ENCODE measurements at places on chromosomes 16 and 17. TPM values are rescaled to one million over a fixed set of nuclear protein-coding genes. Genes with fewer than 3 reads are reported as not detected.

FNDC8 gene
- not detected for total RNA-seq

GRCh38 chr16:89445166-89445565 lies 45.2 kb downstream of the ANKRD11 start:
- no peak for DNase-seq
- peaks cover 59% of the 10 kb centered on the region for H3K4me1 ChIP-seq
- no peaks in the 10 kb centered on the region for H3K36me3 ChIP-seq
- no peaks in the 10 kb centered on the region for H3K27me3 ChIP-seq
- no peak overlapping the region for H3K4me3 ChIP-seq

RMI2 gene
- 1.8 TPM for total RNA-seq

GRCh38 chr16:9607515-9608230 lies 516.2 kb downstream of the HAPSTR1 start:
- H3K36me3 ChIP-seq: no peaks in the 10 kb centered on the region
- DNase-seq: no peak
- no peak overlapping the region for H3K4me3 ChIP-seq
- no peaks in the 10 kb centered on the region for H3K4me1 ChIP-seq
- peaks cover 4% of the 10 kb centered on the region for H3K27me3 ChIP-seq

DNA sequence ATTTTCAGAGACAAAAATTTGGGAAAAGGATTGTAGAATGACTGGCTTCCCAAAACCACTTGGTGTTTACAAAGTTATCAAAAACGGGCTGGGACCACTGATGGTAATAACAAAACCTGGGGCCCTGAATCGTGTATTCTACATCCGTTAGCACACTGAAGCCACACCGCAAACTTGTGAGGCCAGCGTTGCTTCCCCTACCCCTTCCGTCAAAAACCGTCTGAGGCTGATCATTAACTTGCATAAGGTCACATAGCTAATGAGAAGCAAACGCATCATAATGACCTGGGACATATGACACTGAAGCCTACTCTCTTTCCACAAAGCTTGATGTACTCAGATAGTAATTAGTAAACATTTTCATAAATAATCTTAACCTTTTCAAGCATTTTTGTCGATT lies 704.3 kb downstream of the MAF start:
- peaks cover 25% of the 10 kb centered on the region for H3K4me1 ChIP-seq
- peak; percentile 62 for DNase-seq
- peak overlapping the region; percentile 79 for H3K27ac ChIP-seq

ARHGAP27 gene
- 56.4 TPM for total RNA-seq

GRCh38 chr17:31404028-31404949 lies 12.8 kb downstream of the RAB11FIP4 start:
- H3K27ac ChIP-seq: no peak overlapping the region
- DNase-seq: no peak
- no peaks in the 10 kb centered on the region for H3K4me1 ChIP-seq
- H3K27me3 ChIP-seq: no peaks in the 10 kb centered on the region
- H3K4me3 ChIP-seq: no peak overlapping the region

TNFRSF17 gene
- total RNA-seq: 1.4 TPM

- peaks cover 3% of the 10 kb centered on the region for H3K4me1 ChIP-seq
- H3K36me3 ChIP-seq: no peaks in the 10 kb centered on the region
- no peak overlapping the region for H3K4me3 ChIP-seq
- no peak overlapping the region for H3K27ac ChIP-seq
These were observed 16.2 kb downstream of the RPH3AL start for GRCh38 chr17:336110-337021.

- no peaks in the 10 kb centered on the region for H3K27me3 ChIP-seq
- DNase-seq: no peak
- H3K4me1 ChIP-seq: peaks cover 10% of the 10 kb centered on the region
- no peaks in the 10 kb centered on the region for H3K36me3 ChIP-seq
- H3K27ac ChIP-seq: no peak overlapping the region
- H3K4me3 ChIP-seq: no peak overlapping the region
These were observed 130.7 kb downstream of the CPPED1 start for GRCh38 chr16:12672986-12673385.

NGFR gene
- total RNA-seq: 0.40 TPM

ARL5C gene
- not detected for total RNA-seq

DNA sequence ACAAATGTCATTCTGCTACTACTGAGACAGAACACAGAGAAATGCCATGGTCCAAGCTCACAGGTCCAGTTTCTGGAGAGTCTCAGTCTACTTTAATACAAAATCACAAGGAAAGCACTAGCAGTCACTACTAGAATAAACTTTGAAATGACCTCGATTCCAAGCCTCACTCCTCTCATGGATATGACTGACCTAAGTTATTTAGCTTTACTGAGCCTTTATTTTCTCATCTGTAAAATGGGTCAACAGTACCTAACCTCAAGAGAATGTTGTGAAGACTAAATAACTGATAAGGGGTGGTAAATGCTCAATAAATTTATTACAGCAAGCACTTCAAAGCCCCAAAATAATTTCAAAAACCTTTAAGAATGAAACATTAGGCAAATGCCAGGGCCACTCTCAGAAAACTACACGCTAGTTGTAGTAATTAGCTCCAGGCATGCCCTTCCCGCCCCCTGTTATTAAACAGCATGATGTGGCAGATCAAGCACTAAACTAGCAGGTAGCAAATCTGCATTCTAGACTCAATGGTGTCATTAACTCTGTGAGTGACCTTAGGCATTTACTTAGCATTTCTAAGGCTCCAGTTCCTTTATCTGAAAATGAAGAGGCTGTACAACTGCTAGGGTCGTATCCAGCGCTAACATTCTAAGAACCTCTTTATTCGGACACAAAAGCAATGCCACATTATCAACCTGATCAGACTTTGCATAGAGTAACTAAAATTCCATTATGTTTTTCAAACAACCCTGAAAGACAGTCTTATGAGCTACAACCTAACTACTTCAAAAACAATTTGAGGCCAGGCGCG lies 8.4 kb downstream of the GSPT1 start:
- no peaks in the 10 kb centered on the region for H3K27me3 ChIP-seq
- H3K27ac ChIP-seq: no peak overlapping the region
- DNase-seq: no peak
- no peak overlapping the region for H3K4me3 ChIP-seq
- H3K36me3 ChIP-seq: peaks cover 14% of the 10 kb centered on the region

GRCh38 chr17:48374650-48375230 lies 55.3 kb downstream of the SKAP1 start:
- H3K36me3 ChIP-seq: peaks cover 59% of the 10 kb centered on the region
- H3K4me1 ChIP-seq: peaks cover 26% of the 10 kb centered on the region
- no peak overlapping the region for H3K27ac ChIP-seq
- peak; percentile 14 for DNase-seq

DNA sequence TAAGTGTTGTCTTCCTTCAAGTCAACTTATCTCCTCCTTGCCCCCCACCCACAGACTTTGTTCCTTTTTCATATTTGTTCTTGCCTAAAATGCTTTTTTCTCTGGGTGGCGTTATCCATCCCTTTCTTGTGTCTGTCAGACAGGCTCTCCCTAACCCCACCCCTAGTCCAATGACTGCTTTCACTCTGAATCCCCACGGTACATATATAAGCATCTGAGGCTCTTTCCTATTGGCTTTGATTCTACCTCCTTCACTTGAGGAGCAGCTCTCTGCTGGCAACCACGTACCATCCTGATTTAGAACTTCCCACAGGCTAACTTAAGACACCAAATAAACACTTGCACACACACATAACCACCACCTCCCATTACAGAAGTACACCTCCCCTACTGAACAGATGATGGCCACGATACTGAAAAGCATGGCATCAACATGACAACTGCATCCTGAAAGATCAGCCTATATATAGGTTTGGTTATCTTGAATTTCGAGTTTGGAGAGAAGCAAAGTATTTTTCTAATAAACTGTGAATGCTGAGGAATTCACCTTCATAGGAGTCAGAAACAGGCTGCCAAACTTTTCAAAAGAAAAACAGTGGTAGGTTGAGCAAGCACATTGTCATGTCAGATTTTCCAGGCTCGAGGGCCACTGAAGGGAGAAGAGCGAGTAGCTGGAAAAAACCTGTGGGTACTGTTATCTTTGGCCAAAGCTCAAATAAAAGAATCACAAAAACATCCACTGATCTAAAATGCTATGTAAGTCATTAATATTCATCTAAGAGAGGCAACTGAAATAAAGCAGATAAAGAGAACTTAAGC lies 24.3 kb downstream of the STAT3 start:
- no peaks in the 10 kb centered on the region for H3K27me3 ChIP-seq
- H3K27ac ChIP-seq: no peak overlapping the region
- no peak overlapping the region for H3K4me3 ChIP-seq
- peaks cover 3% of the 10 kb centered on the region for H3K36me3 ChIP-seq
- H3K4me1 ChIP-seq: peaks cover 47% of the 10 kb centered on the region
- DNase-seq: no peak

DNA sequence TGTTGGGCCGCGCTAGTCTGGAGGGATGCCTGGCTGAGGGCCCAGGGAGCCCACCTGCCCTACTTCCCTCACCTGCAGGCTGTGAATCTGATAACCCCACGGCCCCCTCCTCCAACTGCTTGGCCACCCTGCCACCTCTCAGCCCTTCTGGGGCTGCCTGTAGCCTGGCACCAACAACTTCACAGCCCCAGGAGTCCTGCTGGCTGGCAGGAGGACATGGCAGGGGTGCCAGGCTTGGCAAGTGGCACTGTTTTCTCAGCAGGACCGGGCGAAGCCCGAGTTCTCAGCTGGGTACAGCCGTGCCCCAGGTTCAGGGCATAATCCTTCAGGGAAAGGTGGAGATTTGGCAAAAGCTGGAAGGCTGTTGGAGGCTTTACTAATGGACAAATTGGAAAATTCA lies 129.6 kb downstream of the CMIP start:
- no peak overlapping the region for H3K4me3 ChIP-seq
- no peaks in the 10 kb centered on the region for H3K36me3 ChIP-seq
- no peaks in the 10 kb centered on the region for H3K27me3 ChIP-seq
- H3K27ac ChIP-seq: no peak overlapping the region

- no peak for DNase-seq
- H3K4me1 ChIP-seq: peaks cover 64% of the 10 kb centered on the region
- no peaks in the 10 kb centered on the region for H3K36me3 ChIP-seq
- H3K27ac ChIP-seq: no peak overlapping the region
- no peak overlapping the region for H3K4me3 ChIP-seq
- no peaks in the 10 kb centered on the region for H3K27me3 ChIP-seq
These were observed 159.8 kb downstream of the RPTOR start for GRCh38 chr17:80704381-80704819.

GRCh38 chr16:28532940-28533647 lies 5.7 kb downstream of the NUPR1 start:
- H3K4me1 ChIP-seq: peaks cover 37% of the 10 kb centered on the region
- H3K27me3 ChIP-seq: no peaks in the 10 kb centered on the region
- H3K36me3 ChIP-seq: no peaks in the 10 kb centered on the region
- no peak overlapping the region for H3K4me3 ChIP-seq
- no peak overlapping the region for H3K27ac ChIP-seq

DNA sequence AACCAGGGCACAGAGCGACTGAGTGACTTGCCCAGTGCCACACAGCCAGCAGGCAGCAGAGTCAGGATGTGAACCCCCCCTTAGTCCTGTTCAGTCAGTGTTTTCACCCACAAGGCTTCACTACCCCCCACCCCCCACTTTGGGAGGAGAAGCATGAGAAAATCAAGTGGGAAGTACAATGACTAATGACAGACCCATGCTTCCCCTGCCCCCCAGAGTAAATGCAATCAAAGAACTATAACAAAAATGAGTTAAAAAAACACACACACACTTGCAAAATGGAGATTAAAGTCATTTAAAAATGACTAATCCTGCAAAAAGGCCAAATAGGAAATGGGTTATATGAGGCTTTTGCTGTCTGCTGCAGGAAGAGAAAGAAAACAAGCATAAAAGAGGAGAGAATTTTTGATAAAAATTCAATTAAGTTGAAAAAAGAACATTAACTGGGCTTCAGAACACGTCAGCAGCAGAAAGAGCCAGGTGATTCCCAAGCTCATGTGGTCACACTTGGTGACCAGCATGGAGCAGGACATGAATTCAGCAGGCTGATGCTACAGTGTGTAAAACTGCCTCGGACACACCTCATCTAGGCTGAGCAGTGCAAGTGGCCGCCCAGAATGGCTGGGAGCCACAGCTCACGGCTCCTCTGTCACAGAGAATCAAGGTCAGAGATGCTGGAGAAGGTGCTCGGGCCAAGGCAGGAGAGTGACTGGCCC lies 212.3 kb downstream of the ZNF423 start:
- no peak overlapping the region for H3K27ac ChIP-seq
- H3K4me3 ChIP-seq: no peak overlapping the region
- no peaks in the 10 kb centered on the region for H3K36me3 ChIP-seq
- H3K4me1 ChIP-seq: no peaks in the 10 kb centered on the region
- no peak for DNase-seq
- H3K27me3 ChIP-seq: peaks cover 16% of the 10 kb centered on the region
